Left renal cortex interstitium (tissue), 4 donors: ENCODE measurements at places on chromosomes 5 and 9.
A peak's percentile ranks its signal among the peaks of the same experiment; 100 is the strongest.

- DNase-seq, result no peak
Measured at GRCh38 chr5:132746954-132747615, at the start of gene CCNI2. TSS of gene CCNI2 (plus strand) at chr5:132747426. CDS start at chr5:132747496, 70 bp downstream.

GRCh38 chr5:59745415-59745863 is 148.1 kb downstream of the PDE4D start:
- DNase-seq, result no peak

DNA sequence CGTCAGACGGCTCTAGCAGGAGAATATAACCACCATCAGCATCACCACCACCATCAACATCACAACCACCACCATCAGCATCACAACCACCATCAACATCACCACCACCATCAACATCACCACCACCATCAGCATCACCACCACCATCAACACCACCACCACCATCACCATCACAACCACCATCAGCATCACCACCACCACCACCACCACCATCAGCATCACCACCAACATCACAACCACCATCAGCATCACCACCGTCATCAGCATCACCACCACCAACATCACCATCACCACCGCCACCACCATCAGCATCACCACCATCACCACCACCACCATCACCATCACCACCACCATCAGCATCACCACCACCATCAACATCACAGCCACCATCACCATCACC is 210.7 kb downstream of the C9orf50 start:
- DNase-seq, result no peak

- DNase-seq, result no peak
Measured at GRCh38 chr5:121628783-121629182, 222.9 kb upstream of the FTMT start.

- DNase-seq, result peak; percentile 52
Measured at GRCh38 chr9:2622461-2623287, 1.1 kb downstream of the VLDLR start.

DNA sequence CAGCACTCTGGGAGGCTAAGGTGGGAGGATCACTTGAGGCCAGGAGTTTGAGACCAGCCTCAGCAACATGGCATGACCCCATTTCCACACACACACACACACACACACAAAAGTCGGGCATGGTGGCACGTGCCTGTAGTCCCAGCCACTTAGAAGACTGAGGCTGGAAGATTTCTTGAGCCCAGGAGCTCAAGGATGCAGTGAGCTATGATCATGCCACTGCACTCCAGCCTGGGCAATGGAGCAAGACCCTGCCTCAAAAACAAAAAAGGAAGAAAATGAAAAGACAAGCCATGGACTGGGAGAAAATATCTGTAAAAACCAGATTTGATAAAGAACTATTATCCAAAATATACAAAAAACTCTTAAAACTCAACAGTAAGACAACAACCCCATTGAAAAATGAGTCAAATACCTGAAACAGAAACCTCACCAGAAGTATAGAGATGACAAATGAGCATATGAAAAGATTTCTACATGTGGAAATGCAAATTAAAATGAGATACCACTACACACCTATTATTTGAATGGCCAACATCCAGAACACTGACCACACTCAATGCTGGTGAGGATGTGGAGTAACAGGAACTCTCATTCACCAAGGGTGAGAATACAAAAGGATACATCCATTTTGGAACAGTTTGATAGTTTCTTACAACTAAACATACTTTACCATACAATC is 24.7 kb downstream of the DNAJA1 start:
- DNase-seq, result no peak

- DNase-seq, result no peak
Measured at GRCh38 chr9:91834740-91835139, 115.3 kb downstream of the ROR2 start.

DNA sequence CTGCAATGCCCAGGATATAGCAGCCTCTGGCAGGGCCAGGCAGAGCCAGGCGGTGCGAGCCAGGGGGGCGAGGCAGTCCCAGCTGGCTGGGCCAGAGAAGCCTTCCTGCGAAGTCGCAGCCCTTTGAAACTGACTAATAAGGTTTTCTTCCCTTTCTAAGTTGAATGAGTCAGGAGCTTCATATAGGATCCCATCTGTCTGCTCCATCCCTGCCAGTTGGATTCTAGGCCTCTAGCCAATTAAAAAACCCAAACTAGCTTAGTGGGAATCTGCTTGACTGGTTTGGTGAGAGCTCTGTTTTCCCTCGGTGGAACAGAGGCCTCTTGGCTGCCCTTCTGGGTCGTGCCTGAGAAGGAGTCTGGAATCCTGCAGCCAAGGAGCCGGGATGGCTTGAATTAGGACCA is 70.1 kb upstream of the RAPGEF1 start:
- DNase-seq, result no peak

DNA sequence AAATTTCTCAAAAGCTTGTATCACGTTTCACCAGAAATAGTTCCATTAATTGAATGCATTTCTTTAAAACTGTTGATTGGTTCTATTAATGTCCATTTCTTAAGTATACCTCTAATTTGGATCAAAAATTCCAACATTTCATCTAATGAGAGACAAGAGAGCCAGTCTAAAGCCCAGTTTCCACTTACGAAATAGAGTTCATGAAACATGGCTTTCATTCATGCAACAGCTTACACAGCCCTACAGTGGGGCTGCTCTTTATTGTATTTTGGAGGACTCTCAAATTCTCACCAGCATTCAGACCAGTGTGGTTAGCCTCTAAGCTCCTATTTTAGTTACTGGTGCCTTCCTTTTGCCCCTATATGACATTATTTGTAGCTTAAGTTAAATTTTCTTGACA is 566.9 kb upstream of the RGMB start:
- DNase-seq, result no peak

DNA sequence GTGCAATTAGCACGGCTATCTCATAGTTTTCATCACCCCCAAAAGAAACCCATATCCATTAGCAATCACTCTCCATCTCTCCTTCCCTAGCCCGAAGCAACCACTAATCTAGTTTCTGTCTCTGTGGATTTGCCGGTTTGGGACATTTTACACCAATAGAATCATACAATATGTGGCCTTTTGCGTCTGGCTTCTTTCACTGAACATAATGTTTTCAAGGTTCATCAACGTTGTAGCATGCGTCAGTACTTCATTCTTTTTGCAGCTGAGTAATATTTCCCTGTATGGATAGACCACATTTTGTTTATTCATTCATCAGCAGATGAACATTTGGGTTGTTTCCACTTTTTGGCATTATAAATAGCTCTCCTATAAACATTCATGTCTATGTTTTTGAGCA is 75.4 kb upstream of the TBC1D2 start:
- DNase-seq, result no peak

DNA sequence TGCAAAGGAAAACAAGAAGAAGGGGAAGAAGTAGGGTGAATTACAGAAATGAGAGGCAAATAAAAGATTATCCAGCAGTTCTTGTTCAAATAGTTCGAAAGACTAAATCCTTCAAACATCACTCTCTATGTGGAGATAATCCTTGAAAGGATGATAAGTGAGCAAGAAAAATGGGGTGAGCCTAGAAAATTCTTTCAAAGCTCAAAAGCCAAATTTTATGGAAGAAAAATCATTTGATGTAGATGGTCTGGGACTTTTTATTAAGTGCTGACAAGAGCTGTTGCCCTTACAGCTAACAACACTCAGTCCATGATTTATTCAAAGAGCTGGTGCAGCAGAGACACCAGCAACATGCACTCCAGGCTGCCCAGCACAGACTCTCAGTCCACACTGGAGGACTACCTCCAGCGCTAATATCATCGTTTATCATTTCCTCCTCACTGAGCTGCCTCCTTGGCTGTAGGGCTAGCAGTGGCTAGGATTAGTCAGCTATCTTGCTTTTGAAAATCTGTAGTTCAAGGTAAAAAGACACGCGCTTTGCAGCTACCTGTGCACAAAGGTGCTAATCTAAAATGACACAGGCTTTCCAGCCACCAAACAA is 264.8 kb upstream of the KIF2A start:
- DNase-seq, result no peak
